ENCODE measurements at places on chromosomes 7 and 10.

DNA sequence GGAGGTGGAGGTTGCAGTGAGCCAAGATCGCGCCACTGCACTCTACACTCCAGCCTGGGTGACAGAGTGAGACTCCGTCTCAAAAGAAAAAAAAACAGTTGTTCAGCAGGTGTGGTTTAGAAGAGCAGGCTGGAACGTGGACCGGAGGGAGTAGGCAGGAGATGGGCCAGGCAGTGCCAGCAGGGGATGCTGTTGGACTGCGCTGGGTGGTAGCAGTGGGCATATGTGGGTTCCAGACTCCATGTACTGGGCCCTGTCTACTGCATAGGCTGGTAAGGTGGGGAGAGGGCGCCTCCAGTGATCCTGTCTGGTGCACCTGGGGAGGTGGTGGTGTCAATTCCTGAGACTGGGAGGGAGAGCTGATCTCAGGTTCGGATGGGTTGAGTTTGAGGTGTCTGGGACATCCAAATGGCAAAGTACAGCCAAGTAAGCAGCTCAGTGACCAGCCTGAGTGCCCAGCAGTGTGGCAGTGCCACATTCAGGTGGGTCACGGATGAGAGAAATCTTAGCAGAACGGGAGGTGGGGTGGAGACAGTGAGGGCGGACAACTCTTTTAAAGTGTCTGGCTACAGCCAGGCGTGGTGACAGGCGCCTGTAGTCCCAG lies 25.9 kb downstream of the SFXN4 start:
- DNase-seq: no peak

GRCh38 chr7:1696671-1697498 lies 26.8 kb downstream of the ELFN1 start:
- no peak for DNase-seq

- DNase-seq: no peak
Measured at GRCh38 chr7:73621168-73622063, 2.9 kb downstream of the MLXIPL start.

GRCh38 chr10:133009218-133009950 lies 67.0 kb upstream of the CFAP46 start:
- no peak for DNase-seq

DNA sequence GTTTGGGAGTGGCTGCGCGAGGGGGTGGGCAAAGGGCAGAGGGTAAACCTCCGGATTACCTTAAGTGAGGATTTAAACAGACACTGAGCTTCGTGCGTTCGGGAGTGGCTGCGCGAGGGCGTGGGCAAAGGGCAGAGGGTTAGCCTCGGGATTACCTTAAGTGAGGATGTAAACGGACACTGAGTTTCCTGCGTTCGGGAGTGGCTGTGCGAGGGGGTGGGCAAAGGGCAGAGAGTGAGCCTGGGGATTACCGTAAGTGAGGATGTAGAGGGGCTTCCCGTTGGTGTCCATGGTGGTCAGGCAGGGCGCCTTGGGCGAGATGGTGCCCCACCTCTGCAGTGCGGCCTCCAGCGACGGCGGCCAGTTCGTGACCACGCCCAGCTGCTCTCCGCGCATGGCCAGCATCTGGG lies 275.8 kb downstream of the DIP2C start:
- DNase-seq: no peak

DNA sequence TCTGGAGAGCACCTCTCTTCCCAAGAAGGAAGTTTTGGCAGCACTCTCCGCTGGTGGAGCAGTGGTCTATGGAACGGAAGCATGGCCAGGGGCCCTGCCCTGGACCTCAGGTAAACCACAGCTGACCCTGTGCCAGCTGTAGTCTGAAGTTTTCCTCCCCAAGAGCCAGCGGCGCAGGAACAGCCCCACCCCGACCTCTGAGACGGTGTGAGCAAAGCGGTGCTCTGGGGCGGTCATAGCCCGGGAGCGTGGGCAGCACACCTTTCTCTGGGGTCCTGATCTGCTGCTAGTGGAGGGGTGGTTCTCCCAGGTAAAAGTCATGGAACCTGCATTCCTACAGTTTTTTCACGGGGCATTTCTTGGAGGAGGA lies 52.6 kb downstream of the TSPAN15 start:
- DNase-seq: no peak

DNA sequence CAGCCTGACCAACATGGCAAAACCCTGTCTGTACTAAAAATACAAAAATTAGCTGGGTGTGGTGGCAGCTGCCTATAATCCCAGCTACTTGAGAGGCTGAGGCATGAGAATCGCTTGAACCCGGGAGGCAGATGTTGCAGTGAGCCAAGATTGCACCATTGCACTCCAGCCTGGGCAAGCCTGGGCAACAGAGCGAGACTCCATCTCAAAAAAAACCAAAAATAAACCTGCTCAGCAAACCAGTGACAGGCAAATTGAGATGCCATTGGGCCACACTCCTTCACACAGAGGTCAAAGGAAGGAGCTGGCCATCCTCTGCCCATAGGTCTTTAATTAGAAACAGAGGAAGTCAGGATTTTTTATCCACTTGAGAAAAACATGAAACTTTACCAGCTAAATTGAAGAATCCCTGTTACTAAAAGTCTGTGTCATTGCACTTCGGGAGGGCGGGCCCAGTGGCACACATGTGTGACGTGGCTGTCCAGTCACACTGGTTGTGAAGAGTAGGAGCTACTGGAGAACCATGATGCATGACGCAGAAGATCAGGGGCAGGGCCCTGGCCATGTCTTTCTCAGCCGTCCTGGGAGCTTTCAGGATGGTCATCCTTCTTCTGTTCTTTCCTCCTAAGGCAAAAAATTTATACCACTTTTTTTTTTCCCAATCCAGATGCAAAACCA lies 118.3 kb upstream of the ZNF438 start:
- no peak for DNase-seq
